ENCODE measurements at places on chromosomes 4 and X. TPM values are rescaled to one million over a fixed set of nuclear protein-coding genes. Genes with fewer than 3 reads are reported as not detected.

Gene MAEA
- 87.0 TPM for total RNA-seq

- no peak for DNase-seq
Measured at GRCh38 chr4:87317527-87317926, 5.2 kb downstream of the HSD17B13 start.

GRCh38 chr4:87566276-87566675 lies 37.1 kb upstream of the SPARCL1 start:
- DNase-seq = no peak

DNA sequence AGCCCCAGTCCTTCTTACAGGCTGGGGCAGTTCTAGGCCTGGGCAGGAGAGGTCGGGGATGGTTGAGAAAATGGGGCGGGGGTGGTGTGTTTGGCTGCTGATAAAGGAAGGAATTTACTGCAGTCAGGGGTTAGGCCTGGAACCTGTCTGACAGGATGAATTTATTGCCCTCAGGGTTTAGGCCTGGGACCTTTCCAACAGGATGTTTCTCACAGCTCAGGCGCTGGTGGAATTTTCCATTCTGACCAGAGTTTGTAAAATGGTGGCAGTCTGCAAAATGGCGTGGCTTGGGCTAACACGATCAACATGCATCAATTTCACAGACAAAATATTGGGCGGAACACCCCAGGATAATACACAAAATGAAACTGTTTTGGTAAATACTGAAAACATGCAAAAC lies 83.5 kb upstream of the SPIN4 start:
- no peak for DNase-seq

Data from A673 (cell line).